Occipital lobe (tissue), 3 donors: ENCODE measurements at places on chromosomes 11 and 22. TPM values are rescaled to one million over a fixed set of nuclear protein-coding genes. Genes with fewer than 3 reads are reported as not detected.

GRCh38 chr22:42397332-42398249, 34.6 kb downstream of the NFAM1 start:
- DNase-seq: no peak

GRCh38 chr11:35144136-35144741, 5.3 kb downstream of the CD44 start:
- DNase-seq: no peak

GRCh38 chr11:110279881-110280280, 16.5 kb downstream of the RDX start:
- DNase-seq: no peak

DNA sequence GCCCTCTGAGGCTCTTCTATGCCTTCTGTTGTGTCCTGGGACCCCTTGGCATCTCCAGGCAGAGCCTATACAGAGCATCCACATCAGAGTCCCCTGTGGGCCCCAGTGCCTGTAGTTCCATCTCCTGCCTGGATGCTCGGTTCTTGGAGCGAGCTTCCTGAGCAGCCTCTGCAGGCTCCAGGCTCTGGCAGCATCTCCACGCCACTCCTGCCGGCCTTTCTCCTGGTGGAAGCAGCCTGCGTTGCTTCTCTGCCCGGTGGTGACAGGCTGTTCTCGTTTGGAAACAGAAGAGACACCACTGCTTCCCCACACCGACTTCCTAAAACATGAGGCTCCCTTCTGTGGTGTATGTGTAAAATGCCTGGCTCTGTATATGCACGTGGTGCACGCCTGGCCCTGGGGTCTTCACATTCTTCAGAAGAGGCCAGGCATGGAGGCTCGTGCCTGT, 52.8 kb downstream of the BCR start:
- no peak for DNase-seq

DNA sequence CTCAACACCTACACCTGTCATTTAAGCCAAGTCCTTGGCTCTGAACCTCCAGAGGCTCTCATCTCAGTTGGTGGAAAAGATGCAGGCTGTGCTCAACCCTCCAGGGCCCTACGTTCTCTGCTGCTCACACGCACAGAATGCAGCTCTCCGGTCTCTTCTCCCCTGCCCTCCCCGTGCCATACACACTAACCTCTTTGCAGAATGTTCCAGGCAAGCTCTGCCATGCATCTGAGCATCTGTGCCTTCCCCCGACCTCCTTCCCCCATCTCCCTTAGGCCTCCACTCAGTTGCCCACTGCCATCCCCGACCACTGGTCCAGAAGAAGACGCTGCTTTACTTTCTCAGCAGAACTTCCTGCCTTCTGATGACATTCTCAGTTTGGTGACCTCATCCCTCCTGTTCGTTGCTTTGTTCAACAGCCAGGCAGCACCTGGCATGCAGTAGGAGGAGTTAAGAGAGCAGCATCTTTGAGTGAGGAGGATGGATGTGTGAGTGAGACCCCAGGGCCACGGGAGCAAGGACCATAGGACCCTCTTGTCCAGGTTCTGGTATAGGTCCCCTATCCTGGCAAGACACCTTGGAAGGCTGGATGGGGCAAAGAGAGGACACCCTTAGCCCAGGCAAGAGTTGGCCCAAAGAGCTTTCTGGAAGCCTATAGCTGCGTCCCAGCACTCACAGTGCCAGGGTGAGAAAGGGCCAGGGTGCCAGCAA, 598.0 kb downstream of the BRD1 start:
- DNase-seq: no peak

The KDELR3 gene
- 0.94 TPM for total RNA-seq

The BACE1 gene
- 24.6 TPM for total RNA-seq

- no peak for DNase-seq
Measured at GRCh38 chr11:85950317-85951048, 95.3 kb downstream of the CCDC83 start.

DNA sequence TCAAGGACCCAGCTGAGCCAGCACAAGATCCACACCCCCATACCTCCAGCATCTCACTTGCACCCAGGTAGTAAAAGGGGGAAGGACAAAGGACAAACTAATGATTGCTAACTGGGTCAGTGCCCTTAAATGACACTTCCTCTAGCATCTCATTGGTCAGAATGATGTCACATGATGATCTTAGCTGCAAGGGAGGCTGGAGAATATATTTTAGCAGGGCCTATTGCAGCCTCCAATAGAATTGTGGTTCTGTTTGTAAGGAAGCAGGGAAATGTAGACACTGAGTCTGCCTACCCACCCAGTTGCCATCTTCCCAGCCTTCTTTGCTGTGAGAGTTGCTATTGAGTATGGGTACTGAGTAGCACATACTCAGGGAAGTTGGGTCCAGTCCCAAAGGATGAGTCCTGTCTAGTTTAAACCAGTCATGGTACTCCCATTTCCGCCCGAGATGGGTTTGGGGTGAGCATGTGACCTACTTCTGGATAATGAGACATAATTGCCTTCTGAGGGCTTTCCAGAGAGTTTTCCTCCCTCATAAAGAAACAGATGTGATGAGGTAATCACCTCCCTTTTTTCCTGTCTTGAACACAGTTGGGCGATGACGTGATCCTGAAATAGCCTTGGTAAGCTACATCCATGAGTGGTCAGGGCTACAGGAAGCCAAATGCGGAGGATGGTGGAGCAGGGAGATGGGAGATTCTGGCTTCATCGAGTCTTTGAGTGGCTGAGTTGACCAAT, 5.5 kb upstream of the DNAL4 start:
- DNase-seq: no peak

The OR56A1 gene
- under 0.01 TPM for total RNA-seq

GRCh38 chr11:76512851-76513653, 68.2 kb downstream of the EMSY start:
- DNase-seq: no peak

The HEPHL1 gene
- total RNA-seq: not detected

DNA sequence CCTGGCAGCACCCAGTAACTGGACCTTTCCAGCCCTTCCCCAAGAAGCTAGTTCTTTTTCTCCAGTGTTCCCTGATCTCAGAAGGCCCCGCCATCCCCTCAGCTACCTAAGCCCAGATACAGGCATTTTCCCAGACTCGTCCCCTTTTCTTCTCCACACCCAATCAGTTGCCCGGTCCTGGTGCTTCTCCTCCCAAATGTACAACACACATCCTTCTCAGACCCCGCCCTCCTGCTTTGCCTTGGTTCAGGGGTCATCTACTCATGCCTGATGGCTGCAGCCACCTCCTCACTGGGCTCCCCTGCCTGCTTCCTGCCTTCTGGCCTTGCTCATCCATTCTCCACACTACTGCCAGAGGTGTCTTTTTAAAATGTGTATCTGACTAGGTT, 6.5 kb downstream of the TKFC start:
- DNase-seq: no peak

DNA sequence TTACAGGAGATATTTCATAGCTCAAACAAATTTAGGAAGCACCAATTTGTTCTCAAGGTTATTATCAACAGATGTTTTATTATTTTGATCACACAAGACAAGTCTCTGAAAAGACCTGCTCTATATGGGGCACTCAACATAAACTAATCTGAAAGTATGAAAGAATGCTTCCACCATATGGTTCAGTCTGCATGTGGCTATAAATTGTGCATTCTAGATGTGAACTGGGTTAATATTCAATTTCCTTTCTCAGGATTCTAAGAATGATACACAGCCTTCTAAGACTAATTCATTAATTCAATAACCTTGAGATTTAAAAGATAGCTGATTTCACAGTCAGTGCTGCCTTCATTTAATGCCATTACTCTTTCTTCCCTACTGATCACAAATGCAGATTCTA, 851.3 kb upstream of the CCDC90B start:
- no peak for DNase-seq

GRCh38 chr11:107282195-107282594, 175.4 kb downstream of the CWF19L2 start:
- DNase-seq: no peak

The LRP4 gene
- total RNA-seq: 8.3 TPM

The TREH gene
- total RNA-seq: not detected

The SERPING1 gene
- total RNA-seq: 9.0 TPM

- no peak for DNase-seq
Measured at GRCh38 chr11:60367009-60367408, 11.3 kb upstream of the MS4A7 start.

The DDI1 gene
- not detected for total RNA-seq

The INPP5J gene
- total RNA-seq: 0.78 TPM

DNA sequence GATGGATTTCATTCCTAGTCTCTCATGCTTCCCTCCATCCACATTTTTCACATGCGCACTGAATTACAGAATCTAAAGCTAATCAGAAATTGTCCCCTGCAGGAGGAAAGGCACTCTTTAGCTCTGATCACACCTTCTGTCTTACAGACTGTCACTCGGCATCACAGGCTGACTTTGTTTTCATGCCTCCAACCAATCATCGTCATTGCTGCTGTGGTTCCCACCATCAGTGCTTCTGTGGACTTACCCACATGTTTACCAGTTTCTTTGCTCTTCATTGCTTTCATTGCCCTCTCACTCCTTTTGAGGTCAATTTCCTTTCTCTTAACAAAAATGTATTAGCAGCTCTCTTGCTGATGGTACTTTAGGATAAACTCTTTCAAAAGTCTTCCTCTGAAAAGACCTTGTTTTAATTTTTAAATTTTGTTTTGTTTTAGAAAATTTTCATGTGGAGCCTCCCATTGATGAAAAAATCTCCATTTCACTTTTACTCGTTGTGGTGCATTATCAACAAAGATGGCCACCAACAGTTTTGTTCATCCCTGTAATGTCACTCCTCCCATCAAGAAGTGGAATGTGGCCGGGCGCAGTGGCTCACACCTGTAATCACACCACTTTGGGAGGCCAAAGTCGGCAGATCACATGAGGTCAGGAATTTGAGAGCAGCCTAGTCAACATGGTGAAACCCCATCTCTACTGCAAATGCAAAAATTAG, 20.2 kb upstream of the TREH start:
- no peak for DNase-seq

GRCh38 chr11:46234311-46234710, 43.2 kb upstream of the CREB3L1 start:
- no peak for DNase-seq

- no peak for DNase-seq
Measured at GRCh38 chr11:31820438-31820818, 9.3 kb upstream of the PAX6 start.
